Lung (tissue), 17 donors: ENCODE measurements at places on chromosomes 3 and 15. TPM values are rescaled to one million over a fixed set of nuclear protein-coding genes. Genes with fewer than 3 reads are reported as not detected.

RFTN1 gene
- polyA plus RNA-seq, result 55.9 TPM

RPL39L gene
- 9.4 TPM for polyA plus RNA-seq

SEMA7A gene
- polyA plus RNA-seq, result 4.2 TPM

FBXL2 gene
- 2.4 TPM for polyA plus RNA-seq

SLC2A2 gene
- not detected for polyA plus RNA-seq

ZNF385D gene
- 0.81 TPM for polyA plus RNA-seq

CXCR6 gene
- polyA plus RNA-seq, result 1.0 TPM

CAV3 gene
- 0.06 TPM for polyA plus RNA-seq

MAGEL2 gene
- polyA plus RNA-seq, result 0.02 TPM
